ENCODE measurements at places on chromosomes 1 and 21.
A peak's percentile ranks its signal among the peaks of the same experiment; 100 is the strongest.

DNA sequence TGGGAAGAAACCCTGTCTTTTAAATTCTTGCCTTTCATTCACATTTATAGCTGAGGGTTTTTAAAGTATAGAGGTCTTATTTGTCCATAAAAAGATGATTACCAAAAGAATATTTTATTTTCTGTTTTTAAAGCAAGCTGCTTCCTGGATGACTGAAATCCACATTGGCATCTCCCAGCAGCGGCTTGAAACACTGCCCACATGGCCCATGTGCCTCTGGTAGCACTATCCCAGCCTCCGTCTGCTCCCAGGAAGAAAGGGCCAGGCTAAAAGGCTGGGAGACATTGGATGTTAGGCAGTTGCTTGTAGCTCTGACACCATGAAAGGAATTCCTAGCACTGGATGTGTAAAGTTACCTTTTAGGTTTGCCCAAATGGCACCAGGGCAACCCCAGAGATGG is 169.9 kb upstream of the CACNA1E start:
- no peak for DNase-seq

DNA sequence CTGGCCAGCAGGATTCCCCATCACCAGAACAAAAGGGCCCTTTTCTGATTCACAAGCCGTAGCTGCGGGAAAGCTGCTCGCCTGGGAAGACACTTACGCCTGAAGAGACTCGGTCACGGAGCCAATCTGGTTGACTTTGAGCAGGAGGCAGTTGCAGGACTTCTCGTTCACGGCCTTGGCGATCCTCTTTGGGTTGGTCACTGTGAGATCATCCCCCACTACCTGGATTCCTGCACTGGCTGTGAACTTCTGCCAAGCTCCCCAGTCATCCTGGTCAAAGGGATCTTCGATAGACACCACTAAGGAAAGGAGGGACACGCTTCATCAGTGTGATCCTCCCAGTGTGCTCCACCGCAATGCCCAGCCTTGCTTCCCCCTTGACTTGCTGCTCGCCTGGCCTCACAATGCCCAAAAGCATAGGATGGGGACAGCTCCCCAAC is 14.7 kb downstream of the ENO1 start:
- no peak for DNase-seq

GRCh38 chr21:28333578-28334075 is 659.0 kb downstream of the LTN1 start:
- DNase-seq: no peak

DNA sequence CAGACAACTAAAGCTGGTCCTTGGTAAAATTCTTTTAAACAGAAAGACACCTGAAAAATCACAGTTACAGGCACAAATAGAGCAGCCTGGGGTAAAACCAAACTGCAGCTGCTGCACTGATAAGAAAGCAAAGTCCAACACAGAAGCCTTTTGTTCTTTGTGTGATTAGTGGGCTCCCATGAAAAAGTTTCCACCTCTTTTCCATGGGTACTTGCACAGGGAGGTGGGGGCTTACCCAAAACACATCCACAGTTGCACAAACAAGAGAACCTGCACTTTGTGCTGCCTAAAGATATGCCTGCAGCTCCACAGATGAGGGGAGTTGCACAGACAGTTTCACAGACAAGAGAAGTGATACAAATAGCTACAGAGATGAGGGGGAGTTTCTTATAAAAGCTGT is 106.7 kb upstream of the SLC5A9 start:
- DNase-seq: no peak

GRCh38 chr1:165544996-165545395 is 1.2 kb downstream of the LRRC52 start:
- no peak for DNase-seq

DNA sequence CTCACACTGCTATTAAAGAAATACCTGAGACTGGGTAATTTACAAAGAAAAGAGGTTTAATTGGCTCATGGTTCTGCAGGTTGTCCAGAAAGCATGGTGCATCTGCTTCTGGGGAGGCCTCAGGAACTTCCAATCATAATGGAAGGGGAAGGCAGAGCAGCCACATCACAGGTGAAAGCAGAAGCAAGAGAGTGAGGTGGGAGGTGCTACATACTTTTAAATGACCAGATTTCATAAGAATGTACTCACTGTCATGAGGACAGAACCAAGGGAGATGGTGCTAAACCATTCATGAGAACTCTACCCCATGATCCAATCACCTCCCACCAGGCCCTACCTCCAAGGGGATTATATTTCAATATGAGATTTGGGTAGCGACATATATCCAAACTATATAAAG is 55.7 kb downstream of the MRPL39 start:
- no peak for DNase-seq

DNA sequence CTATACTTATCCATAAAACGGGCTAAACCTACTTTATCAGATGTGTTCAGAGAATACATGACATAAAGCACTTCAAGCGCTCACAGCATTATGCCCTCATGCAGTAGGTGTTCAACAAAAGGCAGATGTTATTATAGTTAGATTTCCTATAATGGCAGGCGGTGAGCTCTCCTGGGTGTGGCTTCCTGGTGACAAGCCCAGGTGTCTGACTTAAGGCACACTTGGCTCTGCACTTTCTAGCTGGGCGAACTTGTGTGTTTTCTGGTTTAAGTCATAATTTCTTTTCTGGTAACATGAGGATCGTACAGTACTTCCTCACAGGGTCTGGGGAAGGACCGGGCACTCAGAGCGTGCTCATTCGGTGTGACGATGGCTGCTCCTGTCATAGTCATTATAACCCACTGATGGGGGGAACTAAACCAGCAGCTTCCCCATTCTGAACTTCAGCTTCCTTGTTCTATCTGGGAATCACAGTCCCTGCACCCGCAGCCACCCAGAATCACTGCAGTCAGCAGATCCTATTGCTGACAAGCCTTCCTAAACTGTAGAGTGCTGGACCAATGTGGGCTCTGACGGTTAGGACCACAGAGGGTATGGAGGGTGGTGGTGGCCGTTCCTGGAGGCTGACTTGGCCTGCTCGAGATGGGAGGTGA is 52.8 kb downstream of the IGSF21 start:
- no peak for DNase-seq

- DNase-seq: no peak
Measured at GRCh38 chr1:229714964-229715603, 89.0 kb downstream of the URB2 start.

DNA sequence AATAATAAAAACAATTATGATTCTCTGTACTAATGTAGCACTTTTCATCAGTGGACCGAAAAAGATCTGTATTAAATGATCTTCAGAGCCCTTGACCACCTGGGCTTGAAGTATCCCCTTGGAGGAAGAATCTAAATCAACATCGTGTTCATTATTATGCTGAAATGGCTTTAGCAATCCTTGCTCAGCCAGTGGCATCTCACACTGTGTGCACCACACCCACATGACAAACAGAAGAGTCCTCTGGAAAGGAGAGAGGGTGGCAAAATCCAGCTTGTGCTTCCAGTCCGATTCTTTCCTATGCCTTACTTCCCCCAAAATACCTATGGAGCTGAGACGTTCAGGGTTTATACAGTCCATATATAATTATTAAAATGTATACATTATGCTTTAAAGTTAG is 318.5 kb upstream of the RUNX1 start:
- no peak for DNase-seq

- DNase-seq: peak; percentile 78
Measured at GRCh38 chr21:33588485-33589335, at the start of gene DONSON. TSS of gene DONSON (minus strand) at chr21:33588684. CDS start at chr21:33588641, 43 bp downstream.

DNA sequence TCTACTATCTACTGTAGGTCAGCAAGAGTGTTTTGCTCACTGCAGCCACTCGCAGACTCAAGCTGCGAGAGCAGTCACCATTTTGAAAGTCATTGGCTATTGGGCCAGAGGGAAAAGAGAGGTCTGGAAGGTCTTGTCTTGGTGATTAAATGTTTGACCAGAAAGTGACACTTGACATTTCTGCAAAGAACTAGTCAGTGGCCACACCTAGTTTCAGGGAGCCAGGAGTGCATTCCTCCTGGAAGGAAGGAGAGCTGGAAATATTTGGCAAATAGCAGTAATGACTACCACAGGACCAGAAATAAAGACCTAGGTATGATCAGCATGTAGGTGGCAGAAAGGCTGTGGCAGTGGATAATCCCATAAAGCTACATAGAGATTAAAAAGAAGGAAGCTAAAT is 440.0 kb upstream of the PLXNA2 start:
- no peak for DNase-seq

DNA sequence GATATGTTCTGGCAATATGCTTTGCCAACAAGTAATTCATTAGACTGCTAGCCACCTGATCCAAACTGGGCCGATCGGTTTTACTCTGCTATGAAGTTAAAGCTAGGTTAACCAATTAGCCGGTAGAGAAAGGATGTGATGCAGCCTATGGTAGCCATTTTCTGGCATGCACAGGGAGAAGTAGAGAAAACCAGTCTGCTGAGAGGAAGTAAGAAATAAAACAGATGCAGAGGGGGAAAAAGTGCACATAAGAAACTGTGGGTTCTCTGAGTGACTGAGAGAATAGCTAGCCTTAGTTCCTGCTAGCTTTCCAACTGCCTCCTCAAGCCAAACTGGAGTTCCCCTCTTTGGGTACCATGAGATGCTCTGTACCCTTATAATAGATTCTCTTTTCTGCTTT is 52.8 kb downstream of the ARID4B start:
- DNase-seq: no peak

DNA sequence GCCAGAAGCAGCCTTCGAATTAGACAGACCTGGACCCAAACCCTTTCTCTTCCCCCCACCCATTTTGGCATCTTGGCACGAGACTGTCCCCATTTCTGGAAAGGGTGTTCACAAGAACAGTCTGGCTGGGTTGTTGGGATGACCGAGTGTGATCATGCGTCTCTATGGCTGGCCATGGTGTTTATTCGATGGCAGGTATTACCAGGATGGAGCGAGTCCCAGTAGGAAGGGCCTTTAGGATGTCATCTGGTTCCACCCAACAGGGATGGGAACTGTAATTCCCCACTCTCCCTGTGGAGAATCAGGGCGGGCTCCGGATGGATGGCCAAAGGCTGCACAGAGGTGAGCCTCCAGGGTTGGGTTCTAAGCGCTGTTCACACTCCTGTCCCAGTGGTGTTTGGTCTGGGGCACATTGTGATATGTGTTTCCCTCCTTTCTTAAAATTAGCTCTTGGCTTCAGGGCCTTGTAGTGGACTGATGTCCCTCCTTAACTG is 33.4 kb upstream of the ATP5PO start:
- DNase-seq: no peak

DNA sequence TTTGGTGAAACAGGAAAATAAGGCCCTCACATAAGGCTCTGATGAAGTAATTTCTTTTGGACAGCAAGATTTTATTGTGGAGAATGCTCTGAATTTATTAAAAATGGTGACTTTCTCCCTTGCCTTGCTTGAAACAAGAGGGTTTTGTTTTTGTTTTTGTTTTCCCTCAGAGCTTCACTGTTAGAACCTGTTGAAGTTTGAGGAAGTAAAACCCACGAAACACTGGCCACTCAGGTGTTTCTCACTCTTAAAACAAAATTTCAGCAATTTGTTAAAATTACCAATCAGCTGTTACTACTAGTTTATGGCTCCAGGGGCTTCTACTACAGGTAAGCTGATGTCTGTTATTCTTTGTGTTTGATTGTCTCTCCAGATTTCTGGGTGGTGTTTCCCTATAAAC is 112.6 kb upstream of the B3GALT2 start:
- DNase-seq: no peak

- peak; percentile 78 for DNase-seq
Measured at GRCh38 chr1:58515794-58516401, 30.6 kb downstream of the OMA1 start.

GRCh38 chr21:34915364-34915841 is 133.7 kb downstream of the RUNX1 start:
- no peak for DNase-seq

DNA sequence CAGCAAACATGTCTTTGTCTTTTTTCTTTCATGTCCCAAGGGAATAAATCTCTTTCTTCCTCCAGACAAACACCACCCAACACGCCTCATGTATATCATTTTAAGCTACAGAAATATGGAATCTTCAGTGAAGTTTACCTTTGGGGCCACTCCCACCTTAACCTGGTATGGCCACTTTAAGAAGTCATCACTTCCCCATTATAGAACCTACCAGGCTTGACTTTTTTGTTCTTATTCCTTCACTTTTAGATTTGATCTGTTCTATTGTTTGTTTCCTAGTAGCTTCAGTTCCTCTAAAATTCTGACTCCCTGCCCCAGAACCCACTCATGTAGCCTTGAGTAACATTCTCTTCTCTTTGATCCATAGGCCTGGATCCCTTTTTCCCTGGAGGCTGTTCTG is 226.3 kb downstream of the HLX start:
- DNase-seq: no peak

GRCh38 chr1:220695426-220695825 is 5.3 kb downstream of the C1orf115 start:
- DNase-seq: no peak

- DNase-seq: no peak
Measured at GRCh38 chr1:196209983-196210382, 398.3 kb downstream of the KCNT2 start.

GRCh38 chr1:46344481-46344880 is 3.9 kb downstream of the NSUN4 start:
- no peak for DNase-seq

DNA sequence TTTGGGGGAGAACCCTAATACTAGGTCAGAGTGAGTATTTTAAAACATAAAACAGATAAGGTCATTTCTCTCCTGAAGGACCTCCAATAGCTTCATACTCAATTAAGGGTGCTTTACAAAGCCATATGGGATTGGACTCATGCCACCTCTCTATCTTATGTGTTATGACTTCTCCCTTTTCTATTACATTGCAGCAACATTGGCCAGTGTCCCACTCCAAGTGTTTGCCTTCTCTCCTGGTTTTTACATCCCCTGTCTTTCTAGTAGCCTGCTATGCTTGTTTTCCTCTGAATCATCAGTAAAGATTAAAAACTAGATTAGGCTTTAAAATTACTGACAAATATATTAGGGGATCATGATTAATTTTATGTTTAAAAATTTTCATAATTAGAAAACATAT is 66.6 kb downstream of the SCMH1 start:
- DNase-seq: no peak

DNA sequence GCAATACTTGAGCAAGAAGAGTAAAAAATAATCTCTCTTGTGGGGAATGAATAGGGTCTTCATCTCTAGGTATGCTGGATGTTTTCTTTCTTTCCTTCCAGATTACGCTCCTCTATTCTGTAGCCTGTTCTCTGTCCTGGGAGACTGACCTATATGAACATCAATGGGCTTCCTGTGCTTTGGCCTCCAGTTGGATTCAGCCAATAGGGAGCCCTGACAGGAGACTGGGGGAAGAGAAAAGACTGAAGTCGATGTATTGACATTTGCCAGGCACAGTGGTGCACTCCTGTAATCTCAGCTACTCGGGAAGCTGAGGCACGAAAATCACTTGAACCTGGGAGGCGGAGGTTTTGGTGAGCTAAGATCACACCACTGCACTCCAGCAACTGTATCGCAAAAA is 17.6 kb downstream of the SEMA6C start:
- no peak for DNase-seq

DNA sequence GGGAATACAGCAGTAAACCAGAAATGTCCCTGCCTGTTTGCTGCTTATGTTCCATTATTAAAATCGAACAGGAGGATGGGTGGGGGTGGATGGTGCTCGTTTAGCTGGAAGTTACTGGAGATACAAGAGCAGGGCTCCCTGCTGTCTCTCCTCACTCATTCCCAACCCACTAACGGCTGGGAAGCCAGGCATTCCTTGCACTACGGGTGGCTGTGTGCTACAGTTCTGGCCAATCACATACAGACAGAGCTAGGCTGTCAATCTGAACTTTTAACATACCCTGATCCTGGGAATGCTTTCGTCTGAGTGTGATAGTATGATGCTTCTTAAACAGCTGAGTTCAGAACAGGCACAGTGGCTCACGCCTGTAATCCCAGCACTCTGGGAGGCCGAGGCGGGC is 7.0 kb downstream of the SIPA1L2 start:
- DNase-seq: no peak

- DNase-seq: no peak
Measured at GRCh38 chr21:45302082-45303061, 14.7 kb upstream of the POFUT2 start.
